ENCODE measurements at places on chromosomes 6 and 20. TPM values are rescaled to one million over a fixed set of nuclear protein-coding genes. Genes with fewer than 3 reads are reported as not detected.

GRCh38 chr6:85157311-85157710 lies 292.6 kb upstream of the NT5E start:
- no peak for DNase-seq

GGTLC1 gene
- polyA plus RNA-seq = not detected

GLO1 gene
- polyA plus RNA-seq = 94.3 TPM

DNA sequence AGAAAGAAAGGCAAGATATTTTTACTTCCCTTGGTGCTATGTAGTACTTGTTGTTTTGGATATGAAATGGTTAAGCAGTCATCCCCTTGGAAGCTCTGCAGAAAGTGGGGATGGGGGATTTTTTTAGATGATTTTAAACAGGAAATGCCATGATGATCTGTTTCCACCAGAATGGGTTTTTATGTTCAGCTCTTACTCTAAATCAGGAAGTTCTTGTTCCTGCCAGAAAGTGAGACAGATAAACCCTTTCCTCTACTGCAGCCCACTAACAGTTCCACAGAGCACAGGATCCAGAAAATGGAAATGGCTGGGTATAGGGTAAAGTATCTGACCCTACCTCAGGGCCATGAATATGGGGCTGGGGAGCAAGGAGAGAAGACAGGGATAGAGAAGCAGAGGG lies 32.1 kb upstream of the PPP1R3G start:
- DNase-seq = no peak

GRCh38 chr6:84582997-84583396 lies 181.4 kb downstream of the TBX18 start:
- DNase-seq = no peak

TREM1 gene
- polyA plus RNA-seq = 6.5 TPM

TREML2 gene
- not detected for polyA plus RNA-seq

GRCh38 chr6:18473755-18474154 lies 86.6 kb downstream of the RNF144B start:
- no peak for DNase-seq

DNA sequence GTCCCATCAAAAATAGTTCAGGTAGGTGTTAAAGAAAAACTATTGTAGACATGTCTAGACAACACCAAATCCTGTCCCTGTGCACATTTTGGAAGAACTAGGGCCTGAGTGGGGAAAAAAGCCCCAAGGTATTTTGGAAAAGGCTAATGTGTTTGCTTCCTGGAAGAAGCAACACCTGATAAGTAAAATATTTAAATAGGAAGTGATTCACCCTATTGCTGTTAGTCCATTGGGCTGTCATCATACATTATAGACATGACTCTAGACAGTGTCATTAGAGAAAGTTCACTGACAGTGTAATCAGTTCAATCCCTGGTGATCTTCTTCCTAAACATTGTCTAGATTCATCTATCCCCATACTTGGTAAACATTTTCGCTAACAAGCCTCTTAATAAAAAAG lies 465.3 kb downstream of the CBLN4 start:
- DNase-seq = no peak

GRCh38 chr6:95576218-95576997 lies 927 bp upstream of the MANEA start:
- DNase-seq = no peak

BTN1A1 gene
- polyA plus RNA-seq = not detected
